Astrocyte of the spinal cord (primary cell): ENCODE measurements at places on chromosomes 13 and 19.

DNA sequence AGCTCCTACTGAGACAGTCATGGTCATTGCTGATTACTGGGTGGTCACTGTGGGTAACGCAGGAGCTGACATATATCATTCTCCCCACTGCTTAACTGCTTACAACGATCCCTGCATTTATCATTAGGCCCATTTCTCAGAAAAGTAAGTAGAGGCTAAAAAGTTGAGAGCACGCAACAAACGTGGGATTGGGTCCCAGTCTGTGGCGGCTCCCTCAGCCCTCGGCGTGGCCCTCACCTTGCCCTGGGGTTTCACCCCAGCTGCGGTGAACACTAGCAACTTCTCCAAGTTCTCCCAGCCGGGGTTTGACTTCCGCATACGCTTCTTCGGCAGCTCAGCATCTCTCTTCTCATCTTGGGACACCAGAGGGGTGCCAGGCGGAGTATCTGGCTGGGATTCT, 2.5 kb downstream of the PNKP start:
- no peak for DNase-seq

DNA sequence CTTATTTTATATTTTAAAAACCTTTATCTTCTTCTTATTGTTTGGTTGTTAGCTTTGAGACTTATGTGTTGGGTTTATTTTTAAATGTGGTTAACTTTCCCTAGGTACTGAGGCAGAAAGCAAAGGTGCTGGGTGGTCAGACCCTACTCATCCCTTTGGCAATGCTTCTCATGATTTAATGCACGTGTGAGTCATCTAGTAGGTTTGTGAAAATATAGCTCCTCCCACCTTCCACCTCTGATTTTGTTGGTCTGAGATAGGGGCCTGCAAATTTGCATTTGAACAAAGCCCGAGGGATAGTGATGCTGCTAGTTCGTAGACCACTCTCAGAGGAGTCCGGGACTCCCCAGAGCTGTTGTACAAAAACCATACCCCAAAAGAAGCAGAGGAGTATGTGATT, 771.3 kb upstream of the ARGLU1 start:
- peak; percentile 29 for DNase-seq

GRCh38 chr19:58317476-58318072, 9.2 kb upstream of the ZSCAN22 start:
- peak; percentile 39 for DNase-seq

DNA sequence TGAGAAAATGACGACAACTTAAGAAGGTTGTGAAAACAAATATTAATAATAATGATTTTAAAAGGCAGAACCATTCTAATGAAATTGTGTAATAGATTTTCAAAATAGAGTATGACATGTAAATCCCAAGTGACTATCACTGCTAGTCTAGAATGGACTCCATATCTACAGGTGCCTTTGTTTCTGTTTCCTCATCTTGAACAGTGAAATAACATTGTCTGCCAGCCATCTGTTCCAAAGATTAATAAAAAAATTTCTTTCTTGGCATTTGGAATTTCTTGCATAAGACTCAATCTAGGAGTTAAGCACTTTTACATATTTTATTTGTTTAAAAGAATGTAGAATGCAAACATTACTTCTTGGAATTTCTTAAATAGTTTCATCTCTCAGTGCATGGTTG, 520.1 kb upstream of the ARGLU1 start:
- DNase-seq, result no peak

DNA sequence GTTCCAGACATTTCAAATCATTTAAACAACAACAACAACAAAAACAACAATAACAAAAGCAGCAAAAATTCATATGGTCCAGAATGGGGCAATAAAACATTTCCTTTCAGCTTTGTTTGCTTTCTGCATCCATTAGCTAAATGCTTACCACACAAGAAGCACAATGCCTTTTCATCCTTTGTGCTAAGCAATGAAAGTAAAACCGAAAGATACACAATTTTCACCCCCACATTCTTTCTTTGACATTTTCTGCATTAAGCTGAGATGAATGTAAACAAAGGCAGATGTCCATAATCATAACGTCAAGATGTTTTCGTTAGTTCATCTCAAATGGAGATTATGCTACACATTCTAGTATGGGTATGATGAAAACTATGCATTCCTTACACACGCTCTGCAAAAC, 568.5 kb downstream of the SLITRK6 start:
- DNase-seq, result peak; percentile 7

GRCh38 chr19:46225558-46226004, 4.0 kb upstream of the IGFL1 start:
- DNase-seq, result peak; percentile 11

DNA sequence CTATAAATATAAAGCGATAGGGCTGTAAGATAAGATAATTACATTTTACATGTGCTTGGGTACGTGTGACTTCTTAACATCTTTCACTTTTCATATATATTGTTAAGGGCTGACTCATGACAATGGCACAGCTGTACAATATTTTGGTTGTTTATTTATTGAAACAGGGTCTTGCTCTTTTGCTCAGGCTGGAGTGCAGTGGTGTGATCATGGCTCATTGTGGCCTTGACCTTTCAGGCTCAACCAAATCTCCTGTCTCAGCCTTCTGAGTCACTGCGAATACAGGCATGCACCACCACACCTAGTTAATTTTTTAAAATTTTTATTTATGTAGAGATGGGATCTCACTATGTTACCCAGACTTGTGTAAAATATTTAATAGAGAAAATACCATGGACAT, 2532.4 kb upstream of the PCDH20 start:
- DNase-seq, result peak; percentile 2

GRCh38 chr13:110209950-110210603, 96.9 kb downstream of the COL4A1 start:
- DNase-seq, result no peak

DNA sequence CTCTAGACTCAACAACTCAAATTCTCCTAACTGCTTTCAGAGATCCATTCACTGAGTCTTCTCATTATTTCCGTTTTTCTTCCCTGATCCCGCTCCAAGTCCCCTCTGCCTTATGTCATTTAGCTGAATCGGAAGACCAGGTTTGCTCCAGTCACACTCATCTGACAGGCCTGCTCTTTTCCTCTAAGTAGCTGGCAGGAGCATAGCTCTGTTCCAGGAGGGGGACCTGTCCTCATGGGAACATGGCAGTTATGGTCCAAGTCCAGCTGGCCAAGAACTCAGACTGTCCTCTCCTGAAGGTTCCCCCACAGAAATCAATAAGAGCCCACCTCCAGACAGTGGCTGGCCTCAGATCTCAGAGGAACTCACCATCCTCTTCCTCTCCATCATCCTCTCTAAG, 130.9 kb upstream of the SERP2 start:
- DNase-seq, result no peak

GRCh38 chr13:22175241-22175640, 504.4 kb downstream of the FGF9 start:
- no peak for DNase-seq

GRCh38 chr13:37869506-37869755, 141 bp downstream of the TRPC4 start:
- no peak for DNase-seq

- DNase-seq, result peak; percentile 51
Observed at GRCh38 chr19:49056101-49056901, 1.2 kb downstream of the CGB7 start.

DNA sequence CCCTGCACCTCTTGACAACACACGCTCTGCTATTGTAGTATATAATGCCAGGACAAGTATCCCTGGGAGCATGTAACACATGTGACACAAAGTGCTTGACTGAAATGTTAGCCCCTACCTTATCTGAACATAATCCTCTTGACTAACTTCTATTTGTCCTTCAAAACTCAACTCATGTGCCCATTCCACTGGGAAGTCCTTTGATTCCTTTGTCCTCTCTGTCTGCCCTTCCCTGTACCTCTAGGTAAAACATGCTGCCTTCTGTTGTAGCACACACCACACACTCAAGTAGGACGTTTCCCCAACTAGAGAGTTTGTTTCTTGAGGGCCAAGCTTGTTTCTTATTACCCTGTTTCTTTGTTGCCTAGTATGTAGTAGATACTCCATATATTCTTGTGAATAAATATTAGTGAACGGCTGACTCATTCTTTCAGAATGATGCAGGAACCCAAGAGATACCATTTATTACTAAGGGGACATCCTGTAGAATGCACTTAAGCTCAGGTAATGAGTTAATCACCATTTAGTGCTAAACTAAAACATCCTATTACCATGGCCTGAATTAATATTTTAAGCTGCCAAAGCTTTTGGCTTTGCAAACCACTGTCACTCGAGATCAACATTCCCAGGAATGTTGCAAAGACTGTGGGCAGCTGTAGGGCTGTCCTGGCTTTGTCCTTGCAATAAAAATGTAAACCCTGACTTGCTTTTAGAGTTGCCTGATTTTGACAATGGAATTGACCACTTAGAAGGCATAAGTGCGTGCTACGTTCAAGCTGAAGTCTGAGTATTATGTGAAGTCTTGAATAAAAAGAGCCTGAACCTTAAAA, 313.4 kb downstream of the COG6 start:
- DNase-seq, result no peak

DNA sequence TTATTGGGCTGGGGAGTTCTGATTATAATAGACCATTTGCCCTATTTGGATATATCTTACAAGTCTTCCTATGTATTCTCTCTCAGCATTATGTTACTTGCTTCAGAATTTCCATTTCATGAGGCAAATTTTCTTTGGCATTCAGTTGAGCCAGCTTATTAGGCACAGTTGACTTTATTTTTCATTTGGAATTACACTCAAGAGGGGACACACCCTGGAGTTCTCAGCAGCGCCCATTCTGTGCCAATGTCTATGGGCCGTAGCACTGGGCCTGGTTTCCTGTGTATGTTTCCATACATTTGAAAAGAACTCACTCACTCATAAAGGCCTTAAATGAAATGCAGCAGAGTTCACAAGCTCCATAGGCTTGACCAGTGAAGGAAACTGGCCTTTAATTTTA, 138.5 kb downstream of the KLF12 start:
- no peak for DNase-seq

- no peak for DNase-seq
Observed at GRCh38 chr19:3095441-3096191, 1.5 kb downstream of the GNA11 start.

GRCh38 chr13:82898586-82898985, 983.7 kb downstream of the SLITRK1 start:
- no peak for DNase-seq

DNA sequence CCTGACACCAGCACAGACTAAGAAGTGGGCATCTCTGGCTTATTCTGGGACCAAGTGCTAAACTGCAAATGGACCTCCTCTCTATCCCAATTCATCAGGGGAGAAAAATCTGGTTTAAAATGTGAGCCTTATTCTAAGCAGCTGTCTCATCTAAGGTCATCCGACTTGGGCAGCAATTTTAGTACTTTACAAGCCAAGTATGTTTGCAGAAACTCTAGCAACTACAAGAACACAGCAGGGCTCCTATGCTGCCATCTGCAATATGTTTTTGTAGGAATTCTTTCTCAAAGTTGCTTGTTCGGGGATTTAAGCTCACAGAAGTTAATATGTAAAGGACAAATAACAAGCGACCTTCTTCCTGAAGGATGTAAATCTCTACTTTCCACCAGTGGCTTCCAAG, 113.1 kb downstream of the FOXO1 start:
- DNase-seq, result peak; percentile 51

- DNase-seq, result no peak
Observed at GRCh38 chr19:33248954-33249613, 23.4 kb upstream of the SLC7A10 start.

GRCh38 chr19:45809643-45810159, 5.4 kb downstream of the RSPH6A start:
- DNase-seq, result peak; percentile 83

GRCh38 chr13:68810660-68811059, 1297.0 kb upstream of the ATXN8OS start:
- no peak for DNase-seq

DNA sequence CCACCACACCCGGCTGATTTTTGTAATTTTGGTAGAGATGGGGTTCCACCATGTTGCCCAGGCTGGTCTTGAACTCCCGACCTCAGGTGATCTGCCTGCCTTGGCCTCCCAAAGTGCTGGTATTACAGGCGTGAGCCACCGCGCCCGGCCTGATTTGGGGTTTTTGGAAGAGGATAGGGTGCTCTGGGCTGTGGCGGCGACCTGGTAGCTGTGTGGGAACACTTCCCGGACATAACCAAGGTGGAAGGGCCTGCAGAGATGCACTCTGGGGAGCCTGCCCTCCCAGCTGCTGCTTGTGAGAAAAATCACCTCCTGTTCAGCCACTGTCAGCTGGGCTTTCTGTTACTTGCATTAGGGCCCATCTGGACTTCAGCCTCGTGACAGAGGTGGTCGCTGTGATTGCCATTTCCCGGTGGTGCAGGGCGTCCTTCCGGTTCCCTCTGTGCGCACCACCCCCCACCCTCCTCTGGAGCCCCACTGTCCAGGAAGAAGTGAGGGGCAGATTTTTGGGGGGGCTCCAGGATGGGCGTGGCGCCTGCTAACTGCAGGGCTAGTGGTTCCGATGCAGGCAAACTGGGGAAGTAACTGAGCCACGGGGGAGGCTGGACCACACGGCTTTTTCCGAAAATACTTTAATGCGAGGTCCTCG, 7.5 kb downstream of the IL4I1 start:
- DNase-seq, result no peak

DNA sequence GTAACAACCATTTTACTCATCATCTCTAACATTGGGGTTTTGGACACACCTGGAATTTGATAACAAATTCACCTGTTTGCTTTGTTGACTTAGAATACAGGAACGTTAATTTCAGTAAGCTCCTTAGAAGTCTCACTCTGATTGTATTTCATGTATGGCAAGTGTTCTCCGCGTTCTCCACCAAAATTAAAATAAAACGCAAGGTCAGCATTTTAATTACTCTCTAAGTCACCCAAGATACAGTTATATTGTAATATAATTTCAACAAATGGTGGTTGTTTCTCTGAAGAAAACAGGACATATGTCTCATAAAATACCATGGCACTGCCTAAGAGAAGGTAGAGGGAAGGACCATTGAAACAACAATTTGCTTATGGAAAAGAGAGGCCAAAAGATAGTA, 742.1 kb downstream of the LIG4 start:
- no peak for DNase-seq

DNA sequence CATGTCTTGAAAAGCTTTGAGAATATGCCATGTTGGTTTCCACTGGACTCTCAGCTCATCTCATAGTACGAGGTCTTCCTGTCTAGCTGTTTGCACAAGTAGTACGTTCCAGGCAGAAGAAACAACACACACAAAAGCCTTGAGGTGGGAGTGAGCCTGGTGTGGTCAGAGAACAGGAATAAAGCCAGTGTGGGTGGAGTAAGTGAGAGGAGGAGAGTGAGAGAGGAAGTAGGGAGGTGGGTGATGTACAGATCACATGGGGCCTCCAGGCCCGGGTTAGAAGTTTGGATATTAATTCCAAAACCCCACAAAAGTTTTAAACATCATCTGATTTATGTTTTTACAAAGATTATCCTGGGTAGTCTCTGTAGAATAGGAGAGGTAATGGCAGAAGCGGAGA, 230.6 kb downstream of the MTUS2 start:
- DNase-seq, result no peak

DNA sequence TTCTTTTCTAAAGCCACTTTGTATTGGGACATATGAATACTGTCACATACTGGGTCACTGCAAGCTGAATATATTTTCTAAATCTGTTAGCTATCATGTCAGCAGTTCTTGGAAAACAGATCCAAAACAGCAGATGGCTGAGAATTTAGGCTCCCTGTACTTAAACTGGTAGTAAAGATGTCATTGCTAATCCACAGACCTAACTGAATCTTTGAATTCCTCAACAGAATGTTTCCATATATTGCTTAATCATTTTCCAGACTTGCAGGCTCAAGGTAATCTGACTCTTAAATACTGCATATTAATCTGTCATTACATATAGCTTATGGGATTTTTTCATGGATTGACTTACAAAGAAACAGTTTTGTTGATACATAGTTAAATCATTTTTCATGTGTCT, 639.0 kb upstream of the KLHL1 start:
- no peak for DNase-seq

- DNase-seq, result no peak
Observed at GRCh38 chr19:57665261-57665806, 3.4 kb upstream of the ZSCAN4 start.
